ENCODE measurements at places on chromosomes 2 and 18.

DNA sequence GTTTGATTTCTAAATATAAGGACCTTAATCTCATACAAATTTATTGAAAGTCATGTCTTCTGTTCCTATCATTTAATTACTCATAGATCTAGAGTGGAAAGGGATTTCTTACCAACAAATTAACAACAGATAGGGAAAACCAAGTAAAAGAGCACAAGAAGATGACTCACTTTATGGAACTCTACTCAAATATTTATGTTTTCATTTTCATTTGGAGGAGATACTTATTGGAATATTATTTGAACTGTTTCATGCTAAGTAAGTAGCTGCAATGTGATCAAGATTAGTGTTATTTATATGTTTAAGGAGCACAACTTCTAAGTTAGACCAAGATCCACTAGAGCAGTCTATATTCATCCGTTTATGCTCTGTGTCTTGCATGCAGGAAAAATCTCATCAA is 1.3 kb downstream of the NT5C1B start:
- DNase-seq: no peak

DNA sequence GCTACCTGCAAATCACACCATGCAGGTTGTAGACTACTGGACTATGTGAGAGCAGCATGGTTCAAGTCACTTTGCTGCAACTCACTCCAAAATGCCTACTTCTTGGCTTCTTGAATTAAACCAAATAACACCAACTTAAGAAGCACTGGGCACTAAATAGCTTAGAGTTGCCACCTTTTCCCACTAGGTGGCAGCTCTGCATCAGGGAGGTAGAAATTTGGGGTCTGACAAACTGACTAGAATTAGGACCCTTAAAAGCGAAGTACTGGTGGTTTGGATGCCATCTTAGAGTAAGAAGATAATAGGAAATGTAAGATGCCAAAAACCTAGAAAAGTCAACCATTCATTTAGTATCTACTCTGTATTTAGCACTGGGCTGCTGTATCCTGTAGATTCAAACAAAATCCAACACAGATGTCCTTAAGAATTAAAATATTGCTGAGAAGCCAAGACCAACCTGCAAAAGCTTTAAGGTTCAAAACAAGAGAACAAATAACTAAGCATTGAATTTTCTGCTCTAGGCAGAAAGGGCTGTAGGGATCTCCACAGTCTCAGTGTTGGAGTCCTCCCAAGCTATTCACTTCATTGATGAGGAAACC is 65.5 kb downstream of the CCBE1 start:
- DNase-seq: peak; percentile 31

DNA sequence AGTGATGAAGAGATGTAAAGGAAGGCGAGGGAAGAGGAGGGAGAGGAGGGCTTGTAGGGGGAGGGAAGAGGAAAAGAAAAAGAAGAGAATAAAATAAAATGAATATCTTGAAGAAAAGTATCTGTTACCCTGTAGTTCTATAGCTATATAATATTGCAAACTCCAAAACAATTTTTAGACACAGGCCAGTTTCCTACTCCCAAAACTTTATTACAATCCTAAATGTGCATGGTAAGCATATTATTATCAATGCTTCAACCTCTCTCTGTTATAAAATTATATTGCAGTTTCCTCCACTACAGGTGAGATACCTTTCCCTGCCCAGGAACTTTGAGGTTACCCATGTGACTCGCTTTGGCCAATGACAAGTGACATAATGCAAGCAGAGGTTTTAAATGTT is 1351.6 kb upstream of the NRXN1 start:
- DNase-seq: peak; percentile 0

- no peak for DNase-seq
Observed at GRCh38 chr2:173109253-173110188, 33.9 kb downstream of the MAP3K20 start.

DNA sequence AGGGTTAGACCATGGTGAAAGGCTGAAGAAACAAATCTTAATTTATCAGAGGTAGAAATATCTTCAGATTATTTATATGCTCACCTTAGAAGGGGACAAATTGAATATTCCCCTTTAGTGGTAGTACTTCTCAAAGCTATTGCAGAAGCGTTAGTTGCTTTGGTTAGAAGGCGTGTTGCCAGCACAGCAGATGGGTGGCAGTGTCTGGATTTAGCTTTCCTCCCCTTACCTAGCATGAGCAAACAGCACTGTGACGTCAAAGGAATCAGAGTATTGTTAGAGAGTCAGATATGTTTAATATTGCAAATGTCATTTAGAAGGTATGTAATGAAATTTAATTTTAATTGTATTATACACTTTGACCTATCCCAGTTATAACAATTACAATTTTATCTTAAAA is 27.2 kb upstream of the GALR1 start:
- no peak for DNase-seq

DNA sequence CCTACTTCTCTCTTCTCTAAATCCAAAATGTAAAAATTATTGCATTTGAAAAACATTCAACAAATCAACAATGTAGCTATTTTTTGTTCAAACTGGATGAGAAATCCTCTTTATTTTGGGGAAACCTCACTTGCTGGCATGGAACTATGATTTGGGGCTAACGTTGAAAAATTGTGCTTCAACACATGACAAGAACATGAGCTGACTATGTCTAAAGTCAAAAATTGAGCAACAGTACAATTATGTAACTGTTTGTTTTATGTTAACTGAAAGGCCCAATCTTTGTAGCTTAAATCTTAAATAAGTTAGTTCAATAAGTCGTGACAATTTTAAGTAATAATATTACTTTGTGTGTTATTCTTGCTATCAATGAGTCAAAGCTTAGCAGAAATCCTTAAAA is 67.3 kb downstream of the TMEFF2 start:
- no peak for DNase-seq

- DNase-seq: no peak
Observed at GRCh38 chr2:198571393-198571792, 767.0 kb downstream of the PLCL1 start.

DNA sequence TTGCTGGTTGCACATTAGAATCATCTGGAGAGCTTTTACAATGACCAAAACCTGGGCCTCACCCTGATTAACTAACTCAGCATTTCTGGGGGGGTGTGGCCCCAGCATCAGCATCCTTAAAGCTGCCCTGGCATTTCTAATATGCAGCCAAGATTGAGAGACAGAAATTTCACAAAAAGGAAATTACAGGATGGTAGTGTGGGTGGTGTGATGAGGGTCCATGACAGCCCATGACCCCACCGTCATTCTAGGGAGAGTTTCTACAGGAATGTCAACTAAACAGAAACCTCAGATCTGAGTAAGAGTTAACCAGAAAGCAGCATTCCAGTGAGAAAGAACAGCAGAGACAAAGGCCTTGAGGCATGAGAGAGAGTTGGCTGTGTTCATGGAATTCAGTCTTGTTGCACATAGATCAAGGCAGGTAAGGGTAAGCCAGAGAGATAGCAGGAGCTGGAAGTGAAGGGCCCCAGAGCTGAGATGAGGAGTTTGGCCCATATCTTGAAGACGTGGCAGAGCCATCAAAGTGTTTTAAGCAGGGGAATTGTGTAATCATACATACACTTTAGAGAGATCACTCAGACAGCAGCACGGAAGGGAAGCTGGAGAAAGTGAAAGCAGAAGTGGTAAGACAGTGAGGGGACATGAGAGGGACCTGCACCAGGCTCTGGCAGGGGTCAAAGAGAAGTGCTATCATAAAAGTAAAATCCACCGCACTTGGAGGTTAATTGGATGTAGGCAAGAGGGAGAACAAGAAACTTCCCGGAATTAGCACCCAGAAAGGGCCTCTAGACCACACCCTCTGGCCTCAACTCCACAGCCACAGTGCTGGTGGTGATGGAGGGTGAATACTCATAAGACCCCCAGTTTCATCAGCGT is 7.8 kb upstream of the TRABD2A start:
- DNase-seq: peak; percentile 88

- DNase-seq: no peak
Observed at GRCh38 chr18:7062811-7063210, 54.8 kb downstream of the LAMA1 start.

- no peak for DNase-seq
Observed at GRCh38 chr2:73931531-73932500, 5.1 kb downstream of the DGUOK start.

DNA sequence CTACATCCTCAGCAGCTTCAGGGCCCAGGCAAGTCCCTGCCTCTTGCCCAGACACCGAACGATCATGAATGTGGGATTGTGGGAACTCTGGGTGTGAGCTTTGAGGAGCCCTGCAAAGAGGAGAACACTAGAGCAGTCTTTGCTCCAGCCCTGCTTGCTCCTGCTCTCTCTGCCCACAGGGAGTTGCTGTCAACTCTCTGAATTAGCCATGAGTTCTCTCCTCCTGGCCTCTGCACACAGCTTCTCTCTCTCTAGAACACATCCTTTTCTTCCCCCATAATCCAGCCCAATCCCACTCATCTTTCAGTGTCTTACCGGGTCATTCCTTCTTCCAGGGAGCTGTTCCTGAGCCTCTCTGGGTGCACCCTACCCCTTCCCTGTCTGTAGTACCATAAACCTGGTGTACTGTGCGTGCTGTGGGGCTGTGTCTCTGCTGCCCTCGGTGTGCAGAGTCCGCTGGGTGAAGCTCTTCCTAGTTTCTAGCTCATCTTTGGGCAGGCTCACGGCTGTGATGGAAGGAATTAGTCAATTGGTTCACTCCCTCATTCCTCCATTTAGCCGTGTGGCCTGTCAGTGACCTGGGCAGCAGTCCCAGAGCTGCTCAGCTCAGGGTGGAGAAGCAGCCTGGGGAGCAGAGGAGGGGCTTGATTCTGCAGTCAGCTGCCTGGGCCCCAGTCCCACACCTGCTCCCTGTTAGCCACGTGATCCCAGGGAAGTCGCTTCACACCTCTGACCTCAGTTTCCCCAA is 132.9 kb upstream of the HDAC4 start:
- DNase-seq: no peak

DNA sequence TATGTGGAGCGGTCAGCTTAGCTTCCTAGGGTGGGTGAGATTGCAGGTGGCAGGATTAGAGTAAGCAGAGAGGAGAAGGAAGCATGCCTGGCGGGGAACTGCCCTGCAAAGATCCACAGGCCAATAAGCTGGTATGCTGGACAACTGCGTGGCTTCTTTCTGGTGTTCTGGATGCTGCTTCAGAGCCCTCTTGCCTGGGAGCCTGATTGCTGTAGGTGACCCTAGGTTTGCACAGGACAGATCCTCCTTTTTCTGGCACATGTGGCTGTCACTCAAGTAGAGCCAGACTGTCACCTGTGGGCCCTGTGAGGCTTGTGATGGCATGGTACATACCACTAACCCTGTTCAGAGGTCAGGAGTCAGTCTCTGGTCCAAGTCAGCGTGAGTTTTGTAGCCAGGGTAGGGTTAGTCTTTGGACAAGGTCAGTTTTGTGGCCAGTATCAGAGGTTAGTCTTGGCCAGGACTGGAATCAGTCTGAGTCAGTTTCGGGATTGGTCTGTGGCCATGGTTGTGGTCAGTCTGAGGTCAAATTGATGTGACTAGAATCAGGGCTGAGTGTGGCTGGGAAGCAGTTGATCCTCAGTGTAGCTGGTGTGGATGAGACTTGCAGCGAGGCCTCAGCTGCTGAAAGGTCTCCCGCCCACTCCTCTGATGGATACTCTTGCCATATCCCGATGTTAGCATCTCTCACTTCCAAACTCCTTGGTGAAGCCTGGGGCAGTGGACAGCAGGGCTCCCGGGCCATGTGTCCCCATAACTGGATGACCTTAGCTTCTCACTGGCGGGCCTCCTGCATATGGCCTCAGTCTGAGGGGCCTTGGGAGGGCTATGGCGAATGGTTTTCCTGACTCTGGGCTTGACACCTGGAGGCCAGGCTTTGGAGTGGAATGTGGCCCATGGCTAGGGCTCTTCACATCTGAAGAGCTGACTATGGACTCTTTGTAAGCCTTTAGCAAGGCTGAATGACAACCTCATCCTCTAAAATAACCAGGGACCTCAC is 260.5 kb downstream of the DYSF start:
- DNase-seq: no peak

- no peak for DNase-seq
Observed at GRCh38 chr18:79560861-79561210, 118.8 kb upstream of the CTDP1 start.

DNA sequence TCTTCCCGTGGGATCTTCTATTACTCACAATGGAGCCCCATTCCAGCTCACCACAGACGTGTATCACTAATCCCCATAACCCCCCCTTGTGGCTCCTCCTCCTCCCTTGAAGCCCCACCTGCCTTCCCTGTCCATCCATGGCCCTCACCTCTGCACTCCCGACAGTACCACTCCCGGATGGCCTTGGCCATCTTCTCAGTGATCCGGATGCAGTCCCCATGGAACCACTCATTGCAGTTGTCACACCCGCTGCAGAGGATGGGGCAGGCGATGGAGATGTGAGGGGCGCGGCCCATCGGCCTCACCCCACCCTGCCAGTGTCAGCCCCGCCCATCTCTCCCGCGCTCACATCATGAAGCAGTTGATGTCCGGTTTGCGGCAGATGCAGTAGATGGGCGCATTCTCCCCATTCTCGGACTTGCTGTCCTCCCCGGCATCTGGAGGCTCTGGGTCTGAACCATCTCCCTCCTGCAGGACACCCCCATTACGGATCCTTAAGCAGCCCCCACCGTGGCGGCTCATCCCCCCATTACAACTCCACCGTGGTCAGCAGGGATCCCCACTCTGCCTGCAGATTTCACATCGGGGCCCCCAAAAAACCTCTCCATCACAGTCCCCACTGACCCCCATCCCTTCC is 983 bp downstream of the CXXC1 start:
- peak; percentile 79 for DNase-seq

DNA sequence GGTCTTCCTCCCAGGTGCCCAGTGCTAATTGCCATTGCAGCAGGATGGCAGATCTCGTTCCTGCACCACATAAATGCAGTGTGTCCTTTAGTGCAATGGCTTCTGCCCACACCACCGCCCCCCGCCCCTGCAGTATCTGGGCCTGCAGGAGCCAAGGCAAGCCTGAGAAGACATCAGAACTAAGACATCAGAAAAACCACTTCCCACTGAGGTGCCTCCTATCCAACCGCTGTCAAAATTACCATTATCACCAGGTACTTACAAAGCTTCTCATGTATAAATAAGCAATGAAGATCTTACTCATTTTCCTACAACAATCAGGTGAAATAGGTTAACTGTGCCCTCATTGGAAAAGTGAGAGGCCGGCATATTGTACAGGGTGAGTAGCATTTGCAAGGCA is 228.8 kb downstream of the FBXO15 start:
- no peak for DNase-seq
